ENCODE measurements at places on chromosomes 2 and 18. TPM values are rescaled to one million over a fixed set of nuclear protein-coding genes. Genes with fewer than 3 reads are reported as not detected.

- no peak overlapping the region for H3K27ac ChIP-seq
- no peak for DNase-seq
- H3K4me1 ChIP-seq, result no peaks in the 10 kb centered on the region
- H3K36me3 ChIP-seq, result peaks cover 8% of the 10 kb centered on the region
- H3K27me3 ChIP-seq, result no peaks in the 10 kb centered on the region
Observed at GRCh38 chr2:8421658-8422449, 260.0 kb upstream of the ID2 start.

DNA sequence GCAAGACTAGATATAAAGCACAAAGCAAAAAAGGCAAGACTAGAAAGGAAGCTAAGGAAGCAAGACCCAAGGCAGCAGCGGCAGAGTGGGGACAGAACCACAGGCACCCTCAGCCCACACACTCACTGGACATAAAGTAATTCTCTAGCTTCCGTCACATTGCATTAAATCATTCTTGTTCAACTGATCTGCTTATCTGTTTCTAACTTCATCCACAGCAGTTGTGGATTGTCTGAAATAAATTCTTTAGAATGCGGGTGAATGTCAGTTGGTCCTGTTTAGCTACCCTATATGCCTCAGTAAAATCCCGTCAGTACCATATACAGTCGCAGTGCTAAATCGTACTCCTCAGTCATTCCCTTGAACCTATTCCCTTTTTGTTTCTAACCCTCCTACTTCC, 183.2 kb upstream of the SLC39A10 start:
- DNase-seq, result no peak
- no peaks in the 10 kb centered on the region for H3K27me3 ChIP-seq
- H3K36me3 ChIP-seq, result no peaks in the 10 kb centered on the region

GRCh38 chr2:208315081-208315788, 49.2 kb downstream of the PIKFYVE start:
- peaks cover 15% of the 10 kb centered on the region for H3K36me3 ChIP-seq
- no peak overlapping the region for H3K27ac ChIP-seq
- H3K4me3 ChIP-seq, result no peak overlapping the region

DNA sequence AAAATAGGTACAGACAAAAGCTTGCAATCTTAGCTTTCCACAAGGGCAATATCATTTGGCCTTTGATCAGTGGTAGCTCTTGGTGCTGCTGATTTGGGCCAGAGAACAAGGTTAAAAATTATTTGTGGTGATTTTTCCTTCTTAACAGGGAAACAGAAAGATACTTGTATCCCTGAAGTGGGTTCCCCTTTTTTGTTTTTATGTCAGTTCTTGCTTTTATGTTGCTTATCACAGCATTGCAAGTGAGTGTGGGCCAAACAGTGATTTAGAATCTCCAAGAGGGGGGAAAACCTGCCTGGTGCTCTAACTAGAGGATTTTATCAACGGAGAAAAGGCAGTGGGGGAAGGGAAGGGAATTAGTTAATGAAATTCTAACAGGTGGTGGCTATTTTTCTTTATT, 197.6 kb upstream of the SP5 start:
- no peak overlapping the region for H3K4me3 ChIP-seq
- DNase-seq, result no peak
- H3K27me3 ChIP-seq, result no peaks in the 10 kb centered on the region
- H3K4me1 ChIP-seq, result no peaks in the 10 kb centered on the region
- no peak overlapping the region for H3K27ac ChIP-seq

The LRP2 gene
- 1.4 TPM for total RNA-seq

DNA sequence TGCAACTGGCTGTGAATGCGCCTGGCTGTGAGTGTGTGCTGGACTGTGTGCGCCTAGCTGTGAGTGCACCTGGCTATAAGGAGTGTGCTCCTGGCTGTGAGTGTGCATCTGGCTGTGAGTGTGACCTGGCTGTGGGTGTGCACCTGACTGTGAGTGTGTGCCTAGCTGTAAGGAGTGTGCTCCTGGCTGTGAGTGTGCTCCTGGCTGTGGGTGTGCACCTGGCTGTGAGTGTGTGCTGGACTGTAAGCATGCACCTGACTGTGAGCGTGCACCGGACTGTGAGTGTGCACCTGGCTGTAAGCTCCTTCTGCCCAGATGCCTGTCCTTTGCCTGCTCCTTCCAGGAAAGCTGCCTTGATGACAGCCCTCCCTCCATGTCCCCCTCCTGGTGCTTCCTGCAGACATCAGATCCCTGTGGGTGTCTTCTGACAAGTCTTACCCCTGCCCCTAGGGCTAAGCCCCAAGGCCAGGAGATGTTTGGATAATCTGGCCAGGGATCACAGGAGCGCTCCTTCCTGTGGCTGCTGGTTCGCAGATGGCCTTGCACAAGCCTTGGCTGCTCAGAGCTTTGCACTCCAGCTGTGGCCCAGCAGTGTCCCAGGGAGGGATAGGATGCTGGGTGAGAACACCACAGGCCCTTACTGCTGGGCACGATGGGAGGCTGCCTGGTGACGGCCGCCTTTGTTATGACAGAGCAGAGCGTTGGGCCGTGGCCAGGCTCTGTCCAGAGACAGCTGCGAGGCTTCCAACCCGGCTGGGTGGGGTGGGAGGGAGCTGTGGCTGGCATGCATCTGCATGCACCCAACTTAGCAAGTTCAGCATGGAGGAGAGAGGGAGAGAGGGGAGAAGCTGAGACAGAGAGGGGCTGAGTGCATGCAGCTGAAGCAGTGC, 89.9 kb downstream of the GLI2 start:
- peaks cover 13% of the 10 kb centered on the region for H3K4me1 ChIP-seq
- H3K36me3 ChIP-seq, result peaks cover 19% of the 10 kb centered on the region
- H3K27me3 ChIP-seq, result no peaks in the 10 kb centered on the region
- no peak for DNase-seq
- H3K4me3 ChIP-seq, result no peak overlapping the region

DNA sequence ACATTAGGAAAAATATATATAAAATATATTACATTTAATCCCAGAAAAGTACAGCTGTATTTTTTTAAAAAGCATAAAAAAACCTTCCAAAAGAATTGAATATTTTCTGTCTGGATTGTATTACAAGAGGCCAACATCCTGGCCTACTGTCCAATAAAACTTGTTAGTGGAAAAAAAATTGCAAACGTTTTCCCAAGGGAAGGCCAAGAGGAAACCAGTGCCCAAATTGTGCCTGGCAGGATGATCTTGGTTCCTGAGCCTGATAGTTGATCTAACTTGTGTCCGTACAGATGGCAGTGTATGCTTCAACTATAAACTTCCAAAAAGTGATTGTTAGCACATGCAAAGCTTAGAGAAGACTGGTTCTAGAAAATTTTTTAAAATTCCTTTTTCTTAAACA, 90.6 kb upstream of the LPIN2 start:
- H3K4me1 ChIP-seq, result no peaks in the 10 kb centered on the region
- no peaks in the 10 kb centered on the region for H3K36me3 ChIP-seq
- DNase-seq, result no peak
- no peak overlapping the region for H3K27ac ChIP-seq

DNA sequence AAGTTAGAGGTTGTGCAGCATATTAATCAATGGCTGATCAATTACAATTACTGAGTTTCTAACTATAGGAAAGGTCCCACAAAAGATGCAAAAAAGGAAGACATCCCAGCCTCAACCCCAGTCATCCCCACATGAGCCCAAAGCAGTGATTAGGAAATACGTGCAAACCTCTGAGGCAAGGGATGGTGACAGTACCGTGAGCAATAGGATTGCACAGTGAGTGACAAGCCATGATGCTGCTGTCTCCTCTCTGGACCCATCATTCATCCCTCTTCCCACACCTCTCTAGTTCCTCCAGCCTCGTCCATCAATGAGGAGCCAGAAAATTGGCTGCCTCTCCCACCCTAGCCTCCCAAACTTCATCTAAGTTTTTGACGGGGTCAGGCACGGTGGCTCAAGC, 4.0 kb upstream of the SLC11A1 start:
- no peak overlapping the region for H3K27ac ChIP-seq
- no peak for DNase-seq
- no peaks in the 10 kb centered on the region for H3K4me1 ChIP-seq
- H3K27me3 ChIP-seq, result no peaks in the 10 kb centered on the region
- no peaks in the 10 kb centered on the region for H3K36me3 ChIP-seq

The LYG2 gene
- total RNA-seq, result not detected

DNA sequence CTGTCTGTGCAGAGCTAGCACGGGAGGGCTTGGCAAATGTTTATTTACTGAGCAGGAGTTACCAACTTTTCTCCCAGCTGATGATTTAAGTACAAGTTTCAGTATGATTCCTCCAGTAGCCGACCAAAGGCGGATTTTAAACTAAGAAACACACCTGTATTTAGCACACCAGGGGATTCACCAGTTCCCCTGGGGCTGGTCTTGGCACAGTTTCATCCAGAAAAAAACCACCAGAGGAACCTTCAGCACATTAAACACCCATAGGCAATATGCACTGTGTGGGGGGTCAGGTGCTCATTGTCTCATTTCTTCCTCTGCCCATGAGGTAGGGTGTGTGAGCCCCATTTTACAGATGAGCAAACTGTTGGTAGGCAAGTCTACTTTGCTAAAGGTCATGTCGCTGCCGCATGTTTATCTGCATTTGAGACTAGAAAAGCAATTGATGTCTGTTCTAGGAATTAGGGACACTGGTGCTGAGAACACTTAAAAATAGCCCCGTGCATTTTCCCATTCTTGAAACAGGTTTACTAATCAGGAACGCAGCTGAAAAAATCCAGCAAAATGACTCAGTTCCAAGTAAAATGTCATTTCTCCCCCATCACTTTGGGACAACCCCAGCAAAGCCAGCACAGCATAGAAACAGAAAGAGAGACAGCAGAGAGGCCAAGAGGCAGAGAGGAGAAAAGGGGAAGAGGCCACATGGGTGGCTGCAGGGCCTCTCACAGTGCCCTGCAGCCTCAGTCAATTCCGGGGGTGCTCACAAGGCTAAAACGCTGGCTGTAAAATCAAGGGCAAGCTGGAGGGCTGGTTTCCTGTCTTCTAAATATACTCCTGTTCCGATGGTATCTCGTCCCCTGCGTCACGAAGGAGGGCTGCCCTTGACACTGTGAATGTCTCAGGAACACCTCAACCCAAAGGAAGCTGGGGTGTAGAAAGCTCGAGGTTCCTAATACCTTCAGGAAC, 166.8 kb upstream of the ID2 start:
- H3K4me1 ChIP-seq, result no peaks in the 10 kb centered on the region
- no peaks in the 10 kb centered on the region for H3K27me3 ChIP-seq
- DNase-seq, result no peak

- H3K36me3 ChIP-seq, result peaks cover 32% of the 10 kb centered on the region
- H3K4me3 ChIP-seq, result no peak overlapping the region
- no peak overlapping the region for H3K27ac ChIP-seq
Observed at GRCh38 chr2:205730701-205731582, 48.6 kb downstream of the NRP2 start.

- H3K27me3 ChIP-seq, result no peaks in the 10 kb centered on the region
- no peak overlapping the region for H3K27ac ChIP-seq
- no peaks in the 10 kb centered on the region for H3K4me1 ChIP-seq
- peaks cover 20% of the 10 kb centered on the region for H3K36me3 ChIP-seq
- H3K4me3 ChIP-seq, result no peak overlapping the region
- DNase-seq, result no peak
Observed at GRCh38 chr2:128710242-128710641, 391.6 kb upstream of the HS6ST1 start.

DNA sequence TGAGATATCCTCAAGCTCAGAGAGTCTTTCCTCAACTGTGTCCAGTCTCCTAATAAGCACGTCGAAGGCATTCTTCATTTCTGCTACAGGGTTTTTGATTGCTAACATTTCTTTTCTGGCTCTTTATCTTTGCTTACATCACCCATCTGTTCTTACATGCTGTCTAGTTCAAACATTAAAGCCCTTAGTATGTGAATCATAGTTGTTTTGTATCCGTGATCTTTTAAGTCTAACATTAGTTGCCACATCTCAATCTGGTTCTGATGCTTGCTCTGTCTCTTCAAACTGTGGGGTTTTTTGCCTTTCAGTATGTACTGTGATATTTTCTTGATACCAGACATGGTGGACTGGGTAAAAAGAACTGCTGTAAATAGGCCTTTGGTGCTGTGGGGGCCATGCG, 235.2 kb downstream of the SH3RF3 start:
- no peaks in the 10 kb centered on the region for H3K27me3 ChIP-seq
- H3K27ac ChIP-seq, result no peak overlapping the region

GRCh38 chr2:85439025-85439472, 20.5 kb downstream of the SH2D6 start:
- H3K4me1 ChIP-seq, result peaks cover 3% of the 10 kb centered on the region
- H3K36me3 ChIP-seq, result no peaks in the 10 kb centered on the region
- no peak for DNase-seq
- no peak overlapping the region for H3K27ac ChIP-seq
- no peak overlapping the region for H3K4me3 ChIP-seq

DNA sequence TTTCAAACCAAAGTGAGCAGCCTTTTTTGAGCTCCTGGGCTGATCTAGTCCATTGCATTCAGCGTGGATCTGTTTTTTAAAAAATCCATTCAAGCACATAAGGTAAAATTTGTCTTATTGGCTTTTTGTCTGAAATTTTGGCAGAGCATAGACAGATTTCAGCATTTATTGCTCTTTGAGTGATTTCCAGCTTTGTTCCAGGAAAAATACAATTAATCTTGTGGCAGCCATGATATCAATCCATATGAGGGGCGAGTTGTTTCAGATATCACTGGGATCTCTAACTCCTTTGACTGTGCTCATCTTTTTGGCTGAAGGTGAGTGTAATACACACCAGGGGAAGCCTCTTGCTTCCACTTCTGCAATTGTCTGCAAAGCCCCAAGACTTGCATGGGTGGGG, 523.9 kb downstream of the SLC4A3 start:
- H3K4me3 ChIP-seq, result no peak overlapping the region
- no peaks in the 10 kb centered on the region for H3K4me1 ChIP-seq
- H3K27ac ChIP-seq, result no peak overlapping the region
- no peak for DNase-seq

- H3K27me3 ChIP-seq, result no peaks in the 10 kb centered on the region
- H3K4me1 ChIP-seq, result no peaks in the 10 kb centered on the region
- H3K27ac ChIP-seq, result no peak overlapping the region
- no peaks in the 10 kb centered on the region for H3K36me3 ChIP-seq
- DNase-seq, result no peak
Observed at GRCh38 chr2:82857967-82858366, 1601.1 kb downstream of the SUCLG1 start.

The ZSWIM2 gene
- not detected for total RNA-seq

DNA sequence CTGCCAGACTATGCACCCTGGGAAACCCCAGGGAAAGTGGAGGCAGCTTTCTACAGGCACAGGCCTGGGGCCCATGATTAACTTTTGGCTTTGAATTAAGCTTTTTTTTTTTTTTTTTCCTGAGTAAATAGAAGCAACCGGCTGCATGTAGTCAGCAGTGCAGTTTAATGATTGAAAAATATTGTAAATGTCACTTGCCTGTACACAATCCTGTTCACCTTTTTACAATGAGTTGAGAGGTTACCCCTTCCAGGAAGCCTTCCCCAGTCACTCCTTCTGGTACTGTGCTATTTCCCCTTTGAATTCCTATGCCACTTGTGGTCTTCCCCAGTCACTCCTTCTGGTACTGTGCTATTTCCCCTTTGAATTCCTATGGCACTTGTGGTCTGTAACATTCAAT, 475.6 kb downstream of the TDRD15 start:
- no peak overlapping the region for H3K4me3 ChIP-seq
- no peak overlapping the region for H3K27ac ChIP-seq
- peaks cover 5% of the 10 kb centered on the region for H3K36me3 ChIP-seq
- DNase-seq, result no peak

The LRP1B gene
- not detected for total RNA-seq

Data from H9 (cell line).